ENCODE measurements at places on chromosomes 13 and 19.

DNA sequence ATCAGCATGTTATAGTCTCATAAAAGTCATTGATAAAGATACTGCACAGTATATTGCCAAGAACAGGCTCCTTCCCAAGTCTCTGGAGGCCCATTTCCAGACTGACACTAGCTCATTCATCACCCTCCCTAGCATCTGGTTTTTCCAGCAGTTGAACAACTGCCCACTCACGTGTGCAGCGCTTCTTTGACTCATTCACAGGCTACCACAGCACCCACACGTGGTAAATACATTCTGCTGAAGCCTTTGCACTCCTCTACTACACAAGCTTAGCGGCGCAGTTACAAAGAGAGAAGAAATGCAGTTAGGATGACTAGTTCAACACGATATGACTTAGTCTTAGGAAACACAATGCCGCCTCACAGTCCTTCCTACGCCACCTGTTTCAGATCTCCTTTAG, 87.7 kb downstream of the DOCK9 start:
- DNase-seq: peak; percentile 35

- DNase-seq: peak; percentile 55
Measured at GRCh38 chr19:7652061-7652641, 15.2 kb downstream of the STXBP2 start.

DNA sequence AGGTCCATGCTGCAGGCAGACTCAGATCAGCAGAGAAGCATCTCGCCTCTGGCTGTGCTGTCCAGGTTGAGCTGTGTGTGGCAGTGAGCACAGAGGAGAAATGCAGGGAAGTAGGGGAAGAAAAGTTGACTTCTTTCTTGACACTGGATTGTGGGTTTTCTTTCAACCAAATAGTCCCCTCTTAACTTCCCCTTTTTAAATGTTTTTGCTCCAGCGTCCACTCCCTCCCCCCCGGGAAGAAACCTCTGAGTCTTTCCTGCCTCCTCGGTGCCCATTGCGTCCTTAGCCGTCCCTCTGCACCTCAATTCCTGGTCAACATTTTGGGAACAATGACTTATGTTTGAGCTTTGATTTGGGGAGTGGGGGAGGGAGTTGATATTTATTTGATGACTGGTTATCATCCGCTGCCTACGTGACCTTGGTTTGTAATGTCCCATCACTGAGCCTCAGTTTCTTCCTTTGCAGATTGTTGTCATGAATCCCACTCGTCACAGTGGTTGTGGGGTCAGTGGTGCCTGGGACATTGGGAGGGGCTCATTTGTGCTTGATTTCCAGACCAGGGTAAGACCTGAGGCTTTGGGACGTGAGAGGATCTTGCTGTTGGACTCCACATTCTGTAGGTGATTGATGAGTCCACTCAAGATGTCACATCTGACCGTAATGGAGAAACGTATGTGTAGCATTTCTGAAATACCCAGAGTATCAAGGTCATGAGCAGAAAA, at the start of gene LILRB2:
Gene LILRB2 (minus strand): TSS at position 104 of the 722 bp plus-strand sequence. CDS start 614 bp downstream, outside the sequence.
- DNase-seq: no peak

DNA sequence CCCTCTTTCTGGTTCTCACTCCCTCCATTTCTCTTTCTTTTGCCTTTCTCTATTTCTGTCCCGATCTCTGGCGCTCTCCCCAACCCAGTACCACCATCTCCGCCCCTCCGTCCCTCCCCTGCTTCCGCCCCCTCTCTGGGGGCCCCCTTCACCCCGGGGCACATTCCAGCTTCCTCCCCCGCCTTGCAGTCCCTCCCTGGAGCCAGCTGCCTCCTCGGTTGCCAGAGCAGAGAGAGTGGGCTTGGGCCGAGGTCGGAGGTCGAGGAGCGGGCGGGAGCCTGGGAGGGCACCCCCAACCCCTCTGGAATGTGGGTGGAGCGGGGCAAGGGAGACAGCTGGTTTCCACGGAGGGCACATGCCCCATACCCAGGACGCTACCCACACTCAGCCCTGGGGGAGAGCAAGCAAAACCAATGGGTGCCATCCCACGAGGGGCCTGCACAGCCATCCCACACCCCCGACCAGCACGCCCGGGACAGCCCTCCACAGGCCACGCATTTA, 6.5 kb upstream of the CIRBP start:
- DNase-seq: no peak

DNA sequence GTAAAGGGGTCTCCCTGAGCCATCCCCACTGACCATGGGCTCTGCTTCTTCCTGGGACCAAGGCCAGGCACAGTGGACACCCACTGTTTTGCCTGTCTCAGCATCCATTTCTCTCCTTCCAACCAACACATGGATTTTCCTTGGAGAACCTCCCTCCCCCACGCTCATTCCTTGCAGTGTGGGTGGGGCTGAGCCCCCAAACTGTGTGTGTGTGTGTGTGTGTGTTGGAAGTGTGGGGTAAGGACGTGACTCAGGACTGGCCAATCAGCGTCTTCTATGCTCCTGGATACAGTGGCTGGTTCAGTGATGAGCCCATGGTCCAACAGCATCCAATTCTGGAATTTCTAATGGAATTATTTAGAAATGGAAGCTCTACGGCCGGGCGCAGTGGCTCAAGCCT, 18.7 kb downstream of the CEBPA start:
- DNase-seq: no peak

DNA sequence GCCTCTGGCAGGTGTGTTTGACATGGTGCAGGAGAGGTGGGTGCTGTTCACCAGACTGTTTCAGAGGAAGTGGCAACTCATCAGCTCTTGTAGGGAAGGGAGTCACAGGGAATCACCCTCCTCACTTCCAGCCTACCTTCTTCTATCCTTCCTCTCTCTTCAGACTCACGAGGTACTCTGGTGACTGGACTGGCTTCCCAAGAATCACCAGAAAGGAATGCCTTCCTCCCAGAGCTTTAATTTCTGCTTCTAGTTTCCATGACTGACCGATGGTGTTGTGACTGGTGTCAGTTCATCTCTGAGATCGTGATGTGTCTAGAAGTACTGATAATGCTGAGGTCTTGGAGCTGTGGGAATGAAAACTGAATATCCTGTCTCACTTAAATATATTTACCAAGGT, 247.3 kb downstream of the KCTD12 start:
- DNase-seq: no peak

GRCh38 chr13:111665691-111666095, 345.3 kb downstream of the TEX29 start:
- DNase-seq: no peak

- no peak for DNase-seq
Measured at GRCh38 chr13:33172911-33173310, 112.6 kb downstream of the STARD13 start.

GRCh38 chr19:28066161-28066560, 1146.8 kb downstream of the UQCRFS1 start:
- no peak for DNase-seq

GRCh38 chr19:7395360-7396066, 46.8 kb downstream of the ARHGEF18 start:
- DNase-seq: no peak

DNA sequence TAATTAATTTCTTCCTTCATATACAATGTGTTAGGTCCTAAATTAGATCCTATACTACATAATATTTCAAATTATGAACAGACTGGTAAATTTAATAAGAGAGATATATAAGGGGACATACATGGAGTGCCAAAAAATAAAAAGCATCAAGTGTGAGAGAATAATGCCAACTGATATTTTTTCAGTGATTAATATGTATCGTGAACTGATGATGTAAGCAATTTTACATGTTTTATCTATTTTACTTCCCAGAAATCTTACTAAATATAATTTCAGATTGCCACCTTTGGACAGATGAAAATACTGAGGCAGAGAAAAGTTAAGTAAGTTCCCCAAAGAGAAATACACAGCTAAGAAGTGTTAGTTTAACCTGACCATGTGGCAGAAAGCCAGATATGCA, 870.8 kb downstream of the SLITRK5 start:
- no peak for DNase-seq

- no peak for DNase-seq
Measured at GRCh38 chr19:1567848-1568227, 287 bp downstream of the MEX3D start.

- no peak for DNase-seq
Measured at GRCh38 chr13:46097015-46097414, 7.8 kb downstream of the CPB2 start.

DNA sequence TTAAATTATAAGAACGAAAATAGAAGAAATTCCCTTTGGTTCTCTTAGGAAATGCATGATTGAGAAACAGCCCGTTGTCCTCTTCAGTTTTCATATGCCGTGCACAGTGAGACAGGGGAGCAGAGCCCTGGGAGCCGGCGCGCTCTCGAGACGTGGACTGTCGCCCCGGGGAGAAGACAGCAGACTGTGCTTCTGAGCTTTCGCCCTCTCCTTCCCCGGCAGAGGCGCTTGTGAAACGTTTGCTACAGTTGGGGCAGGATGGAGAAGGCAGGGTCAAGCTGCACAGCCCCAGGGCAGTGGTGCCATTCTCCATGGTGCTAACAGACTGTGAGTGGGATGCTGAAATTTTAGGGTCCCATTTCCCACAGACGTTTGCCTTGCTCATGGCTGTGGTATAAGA, 192.2 kb upstream of the KL start:
- no peak for DNase-seq

DNA sequence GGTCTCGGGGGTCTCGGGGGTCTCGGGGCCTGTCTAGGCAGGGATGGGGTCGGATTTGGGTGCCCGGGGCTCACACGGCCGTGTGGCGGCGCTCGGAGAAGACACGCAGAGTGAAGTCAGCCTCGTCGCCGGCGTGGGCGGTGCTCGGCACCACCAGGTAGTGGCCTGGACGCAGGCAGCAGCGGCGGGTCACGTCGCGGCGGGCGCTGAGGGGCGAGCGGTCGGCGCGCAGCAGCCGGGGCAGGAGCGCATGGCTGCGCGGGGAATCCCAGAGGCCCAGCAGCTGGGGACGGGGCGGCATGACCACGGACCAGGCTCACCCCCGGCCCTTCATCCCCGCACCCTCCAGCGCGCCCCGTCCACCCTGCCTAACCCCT, 8.2 kb downstream of the CAPN12 start:
- no peak for DNase-seq

- no peak for DNase-seq
Measured at GRCh38 chr19:14470031-14470876, 4.9 kb downstream of the PTGER1 start.
